Caco-2 (cell line): ENCODE measurements at places on chromosomes 5 and 9.

GRCh38 chr5:2582106-2582505, 169.4 kb downstream of the IRX2 start:
- H3K4me3 ChIP-seq: no peak overlapping the region
- H3K36me3 ChIP-seq: no peaks in the 10 kb centered on the region
- no peaks in the 10 kb centered on the region for H3K27me3 ChIP-seq
- DNase-seq: no peak

GRCh38 chr5:158499075-158499891, 600.4 kb downstream of the EBF1 start:
- no peak overlapping the region for H3K4me3 ChIP-seq
- no peak overlapping the region for H3K27ac ChIP-seq
- H3K36me3 ChIP-seq: no peaks in the 10 kb centered on the region
- no peaks in the 10 kb centered on the region for H3K4me1 ChIP-seq
- DNase-seq: no peak

DNA sequence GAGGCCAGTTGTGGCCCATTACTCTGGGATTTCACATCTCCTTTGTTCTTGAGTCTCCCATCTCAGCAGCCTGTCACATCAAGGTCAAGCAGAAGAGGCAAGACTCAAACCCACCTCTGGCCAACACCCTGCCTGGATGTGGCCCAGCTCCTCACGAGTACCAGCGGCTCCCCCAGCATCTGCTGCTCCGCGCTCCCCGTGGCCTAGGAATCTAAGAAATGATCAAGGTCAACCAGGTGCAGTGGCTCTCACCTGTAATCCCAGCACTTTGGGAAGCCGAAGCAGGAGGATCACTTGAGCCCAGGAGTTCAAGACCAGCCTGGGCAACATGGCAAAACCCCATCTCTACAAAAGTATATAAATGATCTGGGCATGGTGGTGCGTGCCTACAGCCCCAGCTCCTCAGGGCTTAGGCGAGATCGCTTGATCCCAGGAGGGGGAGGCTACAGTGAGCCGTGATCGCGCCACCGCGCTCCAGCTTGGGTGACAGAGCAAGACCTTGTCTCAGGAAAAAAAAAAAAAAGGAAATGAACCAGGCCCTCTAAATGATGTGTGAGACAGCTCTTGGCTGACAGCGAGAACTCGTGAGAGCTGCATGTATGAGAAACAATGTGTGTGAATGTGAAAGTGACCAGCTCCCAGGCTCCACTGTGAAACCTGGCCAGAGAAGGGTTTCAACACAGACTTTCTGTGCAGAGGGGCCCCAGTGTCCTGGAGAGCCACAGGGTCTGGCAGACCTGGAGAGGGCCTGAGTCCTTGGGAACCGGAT, 61.6 kb upstream of the ANGPTL2 start:
- DNase-seq: no peak
- H3K27me3 ChIP-seq: no peaks in the 10 kb centered on the region
- no peak overlapping the region for H3K4me3 ChIP-seq
- H3K4me1 ChIP-seq: peaks cover 18% of the 10 kb centered on the region

DNA sequence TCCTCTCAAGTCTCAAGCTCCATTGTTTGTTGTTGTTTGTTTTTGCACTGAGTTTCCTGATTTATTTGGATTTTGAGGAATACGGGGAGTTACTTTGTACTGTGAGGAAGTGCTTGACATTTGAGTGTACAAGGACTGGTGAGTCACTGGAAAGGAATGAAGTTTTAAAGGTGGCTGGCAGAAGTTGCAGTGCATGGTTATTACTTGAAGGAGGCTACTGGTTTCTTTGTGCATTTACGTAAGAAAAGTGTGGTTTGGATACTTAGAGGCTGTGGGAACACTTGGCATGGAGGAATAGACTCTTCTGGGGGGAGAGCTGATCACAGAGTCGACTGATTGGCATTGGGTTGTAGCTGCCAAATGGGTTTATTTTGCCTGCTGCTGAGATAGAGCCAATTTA, 919.0 kb downstream of the TAF11L14 start:
- H3K27me3 ChIP-seq: no peaks in the 10 kb centered on the region
- H3K27ac ChIP-seq: no peak overlapping the region
- no peak overlapping the region for H3K4me3 ChIP-seq
- H3K36me3 ChIP-seq: no peaks in the 10 kb centered on the region

GRCh38 chr5:43515678-43516048, 715 bp upstream of the C5orf34 start:
- H3K27me3 ChIP-seq: no peaks in the 10 kb centered on the region
- no peak for DNase-seq
- peaks cover 13% of the 10 kb centered on the region; the same call in 1 of the 2 replicates for H3K4me1 ChIP-seq
- peak overlapping the region; percentile 23 for H3K27ac ChIP-seq
- H3K4me3 ChIP-seq: peak overlapping the region; percentile 49

- H3K27me3 ChIP-seq: no peaks in the 10 kb centered on the region
- H3K4me1 ChIP-seq: peaks cover 17% of the 10 kb centered on the region
- H3K36me3 ChIP-seq: no peaks in the 10 kb centered on the region
- H3K27ac ChIP-seq: no peak overlapping the region
- no peak overlapping the region for H3K4me3 ChIP-seq
- no peak for DNase-seq
Observed at GRCh38 chr9:128292009-128292408, 15.9 kb downstream of the SWI5 start.

GRCh38 chr5:81097713-81098112, 135.4 kb upstream of the CKMT2 start:
- no peaks in the 10 kb centered on the region for H3K4me1 ChIP-seq
- no peaks in the 10 kb centered on the region; the same call in 1 of the 2 replicates for H3K36me3 ChIP-seq
- H3K27ac ChIP-seq: no peak overlapping the region

- no peak overlapping the region for H3K27ac ChIP-seq
- H3K27me3 ChIP-seq: no peaks in the 10 kb centered on the region
- DNase-seq: no peak
- H3K36me3 ChIP-seq: no peaks in the 10 kb centered on the region
Observed at GRCh38 chr9:91302831-91303230, 58.9 kb downstream of the AUH start.
